NCI-H1930 (cell line): ENCODE measurements at places on chromosomes 3 and 15.

- no peak for DNase-seq
These were observed 101.4 kb upstream of the TRIM42 start for GRCh38 chr3:140576449-140576848.

- no peak for DNase-seq
These were observed 481.7 kb downstream of the TUSC7 start for GRCh38 chr3:117191245-117191644.

GRCh38 chr3:128330214-128330842, 136.4 kb downstream of the DNAJB8 start:
- DNase-seq, result no peak

- no peak for DNase-seq
These were observed 109.1 kb downstream of the COL6A6 start for GRCh38 chr3:130626049-130626448.

DNA sequence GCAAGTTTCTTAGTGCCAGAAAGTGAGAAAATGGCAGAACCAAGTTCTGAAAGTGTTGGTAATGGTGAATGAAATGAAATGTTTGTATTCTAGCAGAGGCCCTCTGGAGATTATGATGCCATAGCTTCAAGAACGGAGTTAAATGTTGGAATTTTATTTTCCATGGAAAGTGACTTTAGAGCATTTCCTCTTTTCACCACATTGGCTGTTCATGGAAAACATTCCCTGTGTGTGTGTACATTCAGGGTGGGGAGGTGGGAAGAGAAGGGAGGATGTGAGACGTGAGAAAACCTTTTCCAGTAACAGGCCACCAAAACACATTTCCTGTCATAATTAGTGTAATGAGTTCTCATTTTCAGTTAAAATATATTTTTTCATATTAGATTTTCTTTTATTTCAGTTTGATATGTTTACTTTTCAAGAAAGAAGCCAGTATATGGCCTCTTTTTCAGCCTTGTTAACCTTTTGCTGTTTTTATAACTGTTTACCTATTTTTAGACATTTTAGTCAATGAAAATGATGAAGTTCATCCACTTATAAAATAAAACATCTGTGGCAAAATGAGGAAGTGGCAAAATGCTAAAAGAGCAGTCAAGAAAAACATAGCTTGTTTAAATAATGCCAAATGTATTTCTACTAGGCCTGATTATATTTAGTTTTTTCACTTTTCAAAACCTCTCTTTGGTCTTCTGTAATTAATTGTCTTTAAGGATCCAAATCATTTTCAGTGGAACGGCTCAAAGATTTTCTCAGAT, 21.6 kb downstream of the SAMMSON start:
- DNase-seq, result no peak
